Uterine smooth muscle cell (primary cell): ENCODE measurements at places on chromosomes 13 and 19. TPM values are rescaled to one million over a fixed set of nuclear protein-coding genes. Genes with fewer than 3 reads are reported as not detected.

The GRK1 gene
- total RNA-seq: 0.11 TPM in 1 of 2 replicates, not detected in the other

The SRRM5 gene
- total RNA-seq: not detected in 2 replicates

The B3GNT3 gene
- total RNA-seq: not detected in 2 replicates

The TUBB4A gene
- not detected in 2 replicates for total RNA-seq

The PODNL1 gene
- total RNA-seq: under 0.01 and 1.2 TPM in 2 replicates

The ZNF829 gene
- 3.7 TPM in 2 replicates for total RNA-seq

The MADCAM1 gene
- total RNA-seq: 0.11 TPM in 1 of 2 replicates, not detected in the other

The CEACAM21 gene
- total RNA-seq: not detected in 2 replicates

The CEACAM20 gene
- total RNA-seq: not detected in 2 replicates

The FCAR gene
- total RNA-seq: not detected in 2 replicates

The PLVAP gene
- 0.22 and 0.50 TPM in 2 replicates for total RNA-seq

The OR7C1 gene
- total RNA-seq: not detected in 2 replicates

The DIRAS1 gene
- total RNA-seq: 1.9 and 4.2 TPM in 2 replicates

The CCL25 gene
- not detected in 2 replicates for total RNA-seq

The CGB8 gene
- total RNA-seq: not detected in 2 replicates

The TBXA2R gene
- 1.4 and 1.6 TPM in 2 replicates for total RNA-seq

The SOX1 gene
- not detected in 2 replicates for total RNA-seq

The ZIC5 gene
- total RNA-seq: not detected in 2 replicates

The DENND1C gene
- not detected in 2 replicates for total RNA-seq

The ZNF490 gene
- 10.9 and 11.0 TPM in 2 replicates for total RNA-seq

The LGALS7 gene
- not detected in 2 replicates for total RNA-seq

The C19orf73 gene
- 0.87 and 1.2 TPM in 2 replicates for total RNA-seq

The LILRA2 gene
- not detected in 2 replicates for total RNA-seq

The ZNF470 gene
- 3.5 and 4.9 TPM in 2 replicates for total RNA-seq

The GNG7 gene
- under 0.01 and 0.37 TPM in 2 replicates for total RNA-seq

The LYPD5 gene
- total RNA-seq: 0.50 TPM in 1 of 2 replicates, not detected in the other

The CRB3 gene
- 0.12 TPM in 1 of 2 replicates, not detected in the other for total RNA-seq

The CRX gene
- total RNA-seq: not detected in 2 replicates

The DPRX gene
- not detected in 2 replicates for total RNA-seq

The LILRB3 gene
- not detected in 2 replicates for total RNA-seq

The RNF225 gene
- 0.37 TPM in 1 of 2 replicates, not detected in the other for total RNA-seq

The CD22 gene
- total RNA-seq: 0.25 and 0.55 TPM in 2 replicates

The RFPL4A gene
- not detected in 2 replicates for total RNA-seq

The LPAR6 gene
- total RNA-seq: 7.4 and 14.2 TPM in 2 replicates

The ZNF90 gene
- total RNA-seq: 3.1 and 3.7 TPM in 2 replicates

The ZNF844 gene
- total RNA-seq: 6.3 and 13.2 TPM in 2 replicates

The PLK5 gene
- not detected in 2 replicates for total RNA-seq

The KANK3 gene
- 0.25 and 0.33 TPM in 2 replicates for total RNA-seq

The NXNL1 gene
- total RNA-seq: not detected in 2 replicates

The ZNF260 gene
- total RNA-seq: 9.2 and 21.6 TPM in 2 replicates

The PRR36 gene
- total RNA-seq: not detected in 2 replicates

The PPP1R37 gene
- 44.5 and 50.0 TPM in 2 replicates for total RNA-seq

The PGLYRP1 gene
- total RNA-seq: not detected in 2 replicates

The NLRP4 gene
- total RNA-seq: not detected in 2 replicates

The CTXN1 gene
- 1.1 and 2.6 TPM in 2 replicates for total RNA-seq

The DPF1 gene
- 0.50 and 2.8 TPM in 2 replicates for total RNA-seq

The OVOL3 gene
- total RNA-seq: not detected in 2 replicates

The ZNF471 gene
- 2.3 and 4.4 TPM in 2 replicates for total RNA-seq

The STOML3 gene
- not detected in 2 replicates for total RNA-seq

The TNNT1 gene
- total RNA-seq: 4.1 and 4.5 TPM in 2 replicates

The ELOF1 gene
- total RNA-seq: 26.0 and 31.2 TPM in 2 replicates

The SIGLEC14 gene
- not detected in 2 replicates for total RNA-seq

The ONECUT3 gene
- total RNA-seq: not detected in 2 replicates
